ENCODE measurements at places on chromosomes 16 and 17.

DNA sequence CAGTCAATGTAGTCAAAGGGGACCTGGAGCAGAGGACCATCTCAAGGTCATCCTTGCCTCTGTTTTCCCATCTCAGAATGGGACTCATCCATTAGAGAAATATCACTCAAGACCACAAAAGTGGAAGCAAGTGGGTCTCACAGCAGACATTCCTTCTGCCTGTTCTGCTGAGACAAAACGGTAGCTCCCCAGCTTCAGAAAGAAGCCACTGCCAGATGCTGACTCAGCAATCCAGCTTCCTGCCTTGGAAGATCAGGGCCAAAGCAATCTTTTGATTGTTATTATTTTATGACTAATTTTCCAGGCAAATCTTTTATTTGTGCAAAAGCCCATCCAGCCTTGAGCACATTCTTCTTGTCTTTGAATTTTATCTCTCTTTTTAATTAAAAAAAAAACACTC is 86.8 kb downstream of the CCT6B start:
- no peak for DNase-seq

DNA sequence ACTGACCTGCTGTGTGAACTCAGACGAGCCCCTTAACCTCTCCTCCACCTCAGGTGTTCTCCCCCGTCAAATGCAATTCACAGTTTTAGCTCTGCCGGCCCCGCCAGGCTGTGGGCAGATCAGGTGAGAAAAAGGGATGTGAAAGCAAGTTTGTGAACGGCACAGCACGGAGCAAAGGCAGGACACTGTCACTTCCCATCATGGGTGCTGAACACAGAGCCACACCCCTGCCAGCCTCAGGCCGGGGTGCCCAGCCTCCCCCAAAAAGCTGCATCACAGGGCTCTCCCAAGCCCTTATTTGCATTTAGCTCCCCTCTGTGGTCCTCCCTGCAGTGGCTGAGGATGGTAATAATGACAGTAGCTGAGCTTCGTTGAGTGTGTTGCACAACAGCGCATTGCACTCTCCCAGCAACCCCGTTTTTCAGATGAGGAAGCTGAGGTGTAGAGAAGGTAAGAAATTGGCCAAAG is 88.8 kb upstream of the TNRC6C start:
- DNase-seq: no peak

DNA sequence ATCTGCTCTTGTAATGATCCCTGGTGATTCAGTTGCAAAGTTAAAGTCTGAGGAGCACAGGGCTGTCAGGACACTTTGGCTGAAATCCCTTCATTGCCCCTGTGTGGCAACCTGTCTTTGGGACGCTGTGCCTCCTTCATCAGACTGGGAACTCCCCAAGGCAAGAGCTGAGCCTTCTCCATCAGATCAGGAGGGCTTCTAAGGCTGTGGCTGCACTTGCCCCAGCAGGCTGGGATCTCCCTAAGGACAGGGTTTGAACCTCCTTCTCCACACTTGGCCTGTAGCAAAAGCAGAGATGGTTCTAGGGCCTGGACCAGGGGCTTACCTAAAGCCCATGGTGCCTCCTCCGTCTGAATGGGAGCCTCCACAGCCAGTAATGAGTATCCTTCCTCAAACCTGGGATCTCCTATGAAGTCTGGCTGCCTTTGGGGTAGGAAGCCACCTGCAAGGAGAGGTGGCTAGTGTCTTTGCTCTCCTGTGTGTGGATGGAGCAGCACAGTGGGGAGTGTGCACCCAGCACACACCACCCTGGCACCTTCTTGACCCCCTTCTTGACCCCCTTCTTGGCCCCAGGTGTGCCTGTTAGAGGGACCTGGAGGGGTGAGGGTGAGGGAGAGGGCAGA is 79.0 kb upstream of the NKD1 start:
- no peak for DNase-seq

DNA sequence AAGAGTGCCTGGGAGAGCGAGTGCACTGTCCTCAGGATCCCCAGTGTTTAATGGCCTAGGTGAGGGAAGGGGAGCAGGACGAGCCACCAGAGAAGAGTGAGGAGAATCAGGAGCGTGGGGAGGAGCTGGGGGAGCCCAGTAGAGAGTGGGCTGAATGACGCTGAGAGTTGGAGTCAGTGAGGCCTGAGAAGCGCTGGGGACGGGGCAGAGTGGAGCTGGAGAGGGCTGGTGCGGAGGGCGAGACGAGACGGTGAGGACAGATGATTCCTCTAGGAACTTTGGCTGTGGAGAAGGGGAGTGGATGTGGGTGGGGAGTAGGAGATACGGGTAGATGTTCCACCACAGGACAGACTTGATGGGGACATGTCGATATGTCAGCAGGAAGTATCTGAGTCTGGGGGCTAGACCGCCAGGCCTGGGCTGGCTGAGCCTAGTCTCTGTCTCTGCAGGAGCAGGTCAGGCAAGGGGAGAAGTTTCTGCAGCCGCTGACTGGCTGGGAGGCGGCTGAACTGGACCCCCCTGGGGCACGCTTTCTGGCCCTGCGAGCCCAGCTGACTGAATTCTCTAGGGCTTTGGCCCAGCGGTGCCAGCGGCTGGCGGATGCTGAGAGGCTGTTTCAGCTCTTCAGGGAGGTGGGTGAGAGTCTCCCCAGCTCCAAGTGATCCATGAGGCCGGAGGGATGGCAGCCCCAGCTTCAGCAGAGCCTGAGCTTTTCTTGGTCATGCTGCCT is 4.7 kb downstream of the PLEKHG4 start:
- DNase-seq: no peak

DNA sequence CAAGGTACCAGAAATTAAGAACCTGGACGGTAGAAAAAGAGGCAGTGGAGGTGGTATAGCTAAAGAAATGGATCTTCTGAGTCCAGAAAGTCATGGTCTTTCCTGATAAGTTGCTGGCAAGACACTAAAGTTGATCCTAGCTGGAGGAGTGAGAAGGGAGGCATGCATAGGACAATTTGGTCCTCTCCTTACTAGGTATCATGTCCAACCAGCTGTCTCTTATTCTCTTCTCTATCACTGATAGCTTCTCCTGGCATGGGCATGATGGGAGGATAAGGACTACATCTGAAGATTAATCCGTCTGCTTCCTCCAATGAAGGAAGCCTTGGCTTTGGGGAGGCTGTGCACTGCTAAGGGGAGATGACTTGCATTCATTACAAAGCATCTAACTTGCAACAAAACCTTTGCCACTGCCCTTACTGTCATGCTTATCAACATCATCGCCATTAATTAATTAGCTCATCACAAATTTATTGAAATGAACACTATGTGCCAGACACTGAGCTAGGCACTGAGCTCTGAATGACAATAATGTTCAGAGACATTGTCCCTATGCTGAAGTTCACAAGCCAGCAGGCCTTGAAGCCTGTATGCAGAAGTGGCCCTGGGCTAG is 3.1 kb upstream of the FAM117A start:
- no peak for DNase-seq

- no peak for DNase-seq
These were observed 32.4 kb downstream of the MXRA7 start for GRCh38 chr17:76678330-76678729.

All from activated naive CD4-positive, alpha-beta T cell (primary cell).